NCI-H1436 (cell line): ENCODE measurements at places on chromosomes 11 and 22.

DNA sequence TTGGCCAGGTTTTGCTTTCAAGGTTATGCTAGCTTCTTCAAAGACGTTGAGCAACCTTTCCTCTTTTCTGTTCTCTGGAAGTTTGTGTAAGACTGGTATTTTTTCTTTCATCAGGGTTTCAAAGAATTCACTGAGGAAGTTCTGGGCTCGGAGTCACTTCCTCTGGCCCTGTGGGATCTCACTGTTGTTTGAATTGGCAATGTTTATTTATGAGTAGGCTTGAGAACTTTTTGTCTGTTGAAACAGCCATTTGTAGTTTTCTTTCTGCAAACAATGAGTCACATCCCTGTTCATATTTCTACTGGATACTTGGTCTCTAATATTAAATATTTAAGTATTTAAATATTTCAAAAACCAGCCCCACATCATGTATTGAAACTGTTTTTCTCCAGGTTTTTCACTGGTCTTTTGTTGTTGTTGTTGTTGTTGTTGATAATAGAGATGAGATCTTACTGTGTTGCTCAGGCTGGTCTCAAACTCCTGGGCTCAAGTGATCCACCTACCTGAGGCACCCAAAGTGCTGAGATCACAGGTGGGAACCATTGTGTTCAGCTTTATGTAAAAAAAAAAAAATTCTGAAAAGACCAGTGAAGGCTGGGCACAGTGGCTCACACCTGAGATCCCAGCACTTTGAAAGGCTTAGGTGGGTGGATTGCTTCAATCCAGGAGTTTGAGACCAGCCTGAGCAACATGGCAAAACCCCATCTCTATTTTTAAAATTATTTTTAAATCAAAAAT lies 26.9 kb downstream of the SUSD2 start:
- DNase-seq = no peak

DNA sequence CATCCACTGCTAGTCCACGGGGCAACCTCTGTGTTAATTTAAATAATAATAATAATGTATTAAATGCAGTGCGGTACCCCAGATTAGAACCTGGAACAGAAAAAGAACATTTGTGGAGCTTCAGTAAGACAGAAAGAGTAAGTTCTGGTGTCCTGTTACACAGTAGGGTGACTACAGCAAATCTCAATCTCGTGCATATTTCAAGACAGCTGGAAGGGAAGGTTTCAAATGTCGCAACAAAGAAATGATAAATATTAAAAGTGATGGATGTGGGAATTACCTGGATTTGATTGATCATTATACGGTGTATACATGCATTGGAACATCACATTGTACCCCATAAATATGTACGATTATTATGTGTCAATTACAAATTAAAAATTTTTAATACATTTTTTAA lies 1.7 kb upstream of the RAC2 start:
- DNase-seq = no peak

GRCh38 chr11:58675334-58676155 lies 53.1 kb downstream of the CNTF start:
- DNase-seq = peak; percentile 45

DNA sequence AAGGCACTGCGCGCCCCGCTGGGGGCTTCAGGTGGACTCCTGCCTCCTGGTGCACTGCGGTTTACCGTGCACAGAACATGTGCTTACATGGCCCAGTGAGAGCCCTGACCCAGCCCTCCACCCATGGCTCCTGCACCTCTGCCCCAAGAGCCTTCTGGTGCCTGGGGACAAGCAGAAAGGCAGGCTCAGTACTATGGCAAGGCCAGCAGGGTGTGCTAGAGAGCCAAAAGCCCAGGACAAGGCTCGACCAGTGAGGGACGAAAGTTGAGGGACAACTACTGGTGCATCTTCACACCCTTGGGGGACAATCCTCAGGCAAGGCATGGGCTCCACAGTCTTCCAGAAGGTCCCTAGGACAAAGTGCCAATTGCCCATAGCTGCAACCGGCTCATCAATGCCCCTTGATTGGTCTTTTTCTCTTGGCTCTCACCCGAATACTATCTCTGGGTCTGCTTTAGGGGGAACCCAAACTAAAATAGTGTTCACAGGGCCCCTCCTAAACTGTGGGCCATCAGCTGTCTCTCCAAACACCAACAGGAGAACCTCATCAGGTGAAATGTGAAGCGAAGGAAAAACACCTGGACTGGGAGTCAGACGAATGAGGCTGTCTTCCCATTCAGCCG lies 13.5 kb downstream of the PGA5 start:
- peak; percentile 10 for DNase-seq

DNA sequence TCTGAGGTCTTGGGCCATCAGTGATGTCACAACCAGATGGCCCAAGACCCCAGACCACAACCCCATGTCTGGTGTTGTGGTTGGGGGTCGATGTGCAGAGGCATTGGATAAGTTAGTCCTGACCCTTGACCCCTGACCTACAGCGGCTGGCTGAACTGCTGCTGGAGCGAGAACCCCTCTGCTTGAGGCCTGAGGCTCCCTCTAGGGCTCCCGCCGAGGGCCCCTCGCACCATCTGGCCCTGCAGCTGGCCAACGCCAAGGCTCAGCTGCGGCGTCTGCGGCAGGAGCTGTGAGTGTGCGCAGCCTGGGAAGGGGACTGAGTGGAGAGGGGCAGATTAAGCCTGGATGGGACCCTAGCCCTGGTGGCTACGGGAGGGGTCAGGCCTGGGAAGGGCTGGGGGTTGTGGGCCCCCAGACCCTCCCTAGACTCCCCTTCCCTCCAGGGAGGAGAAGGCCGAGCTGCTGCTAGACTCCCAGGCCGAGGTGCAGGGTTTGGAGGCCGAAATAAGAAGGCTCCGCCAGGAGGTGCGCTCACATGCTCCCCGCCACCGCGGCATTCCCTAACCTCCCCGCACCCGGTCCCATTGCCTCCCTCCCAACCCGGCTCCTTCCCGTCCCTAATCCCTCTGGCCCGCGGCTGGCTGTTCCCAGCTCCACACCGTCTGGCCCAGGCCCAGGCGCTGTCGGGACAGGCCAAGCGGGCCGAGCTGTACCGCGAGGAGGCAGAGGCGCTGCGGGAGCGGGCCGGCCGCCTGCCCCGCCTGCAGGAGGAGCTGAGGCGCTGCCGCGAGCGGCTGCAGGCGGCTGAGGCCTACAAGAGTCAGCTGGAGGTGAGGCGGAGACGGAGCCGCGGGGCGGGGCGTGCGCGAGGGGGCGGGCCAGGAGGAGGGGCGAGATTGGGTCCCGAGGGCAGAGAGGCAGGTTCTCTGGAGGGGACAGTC lies 2.1 kb downstream of the CCDC88B start:
- DNase-seq = peak; percentile 70
